Central memory CD8-positive, alpha-beta T cell (primary cell): ENCODE measurements at places on chromosomes 5 and 9.

- no peak for DNase-seq
These were observed 128.0 kb upstream of the GABRP start for GRCh38 chr5:170655476-170655875.

DNA sequence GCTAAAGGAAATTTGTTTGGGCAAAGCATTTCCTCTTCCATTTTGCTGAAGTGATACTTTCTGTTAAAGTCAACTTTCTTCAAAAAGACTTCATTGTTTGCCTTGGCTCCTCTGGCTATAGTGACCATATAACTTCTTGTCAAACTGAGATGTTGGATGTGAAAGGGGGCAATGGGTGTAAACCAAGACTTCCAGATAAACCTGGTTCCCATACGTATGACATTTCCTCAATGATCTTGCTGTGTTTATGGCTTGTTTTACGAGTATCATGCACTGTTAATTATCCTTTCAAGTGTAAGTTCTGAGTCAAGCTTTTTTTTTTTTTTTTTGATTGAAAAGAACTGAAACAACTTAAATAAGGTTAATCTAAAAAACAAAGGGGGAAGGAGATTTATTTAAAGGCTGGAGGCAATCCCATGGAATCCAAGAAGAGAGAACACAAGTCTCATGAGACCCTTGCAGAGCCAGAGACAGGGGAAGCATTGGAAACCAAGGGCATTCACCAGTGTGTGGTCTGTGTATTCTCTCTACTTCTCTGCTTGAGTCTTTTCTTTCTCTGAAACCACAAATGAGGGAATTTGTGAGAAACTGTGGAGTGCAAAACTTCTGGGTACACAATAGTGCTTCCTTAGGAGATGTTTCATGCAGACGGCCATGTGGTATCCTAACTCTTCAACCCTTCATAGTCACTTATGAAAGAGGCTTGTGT is 335.3 kb downstream of the RAB3C start:
- DNase-seq, result no peak

- no peak for DNase-seq
These were observed 1.4 kb downstream of the TMEFF1 start for GRCh38 chr9:100474082-100474923.

GRCh38 chr5:101785090-101785489 is 511.0 kb downstream of the SLCO4C1 start:
- no peak for DNase-seq

DNA sequence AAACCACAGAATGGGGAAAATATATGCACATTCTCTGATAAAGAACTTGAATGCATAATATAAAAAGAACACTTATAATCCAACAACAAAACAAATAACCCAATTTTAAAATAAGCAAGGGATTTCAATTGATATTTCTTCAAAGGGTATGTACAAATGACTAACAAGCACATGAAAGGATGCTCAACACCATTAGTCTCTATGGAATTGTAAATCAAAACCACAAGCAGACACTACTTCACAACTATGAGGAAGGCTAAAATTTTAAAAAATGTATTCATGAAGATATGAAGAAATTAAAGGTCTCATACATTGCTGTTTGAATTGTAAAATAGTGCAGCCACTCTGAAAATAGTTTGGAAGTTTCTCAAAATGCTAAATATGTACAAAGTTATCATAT is 78.9 kb upstream of the GAS1 start:
- no peak for DNase-seq

DNA sequence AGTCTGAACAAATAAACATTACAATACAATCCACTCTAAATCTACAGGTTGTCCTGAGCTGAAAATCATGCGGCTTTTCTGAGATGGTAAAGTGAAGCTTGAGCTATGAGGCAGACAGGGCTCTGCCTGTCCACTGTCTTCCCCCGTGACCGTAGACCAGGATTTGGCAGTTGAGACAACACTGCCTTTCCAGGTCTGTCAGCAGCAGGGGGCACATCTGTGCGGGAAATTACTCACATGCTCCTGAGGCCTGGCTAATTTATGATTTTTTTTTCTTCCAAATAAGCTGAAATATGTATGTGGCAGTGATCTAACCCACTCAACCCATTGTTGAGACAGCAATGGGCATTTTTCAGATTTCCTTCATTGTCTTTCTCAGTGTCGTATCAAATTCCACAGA is 307.9 kb downstream of the FBXL7 start:
- no peak for DNase-seq

GRCh38 chr5:163963881-163964280 is 458.5 kb downstream of the MAT2B start:
- no peak for DNase-seq

- DNase-seq, result no peak
These were observed 39.3 kb upstream of the DAB2 start for GRCh38 chr5:39464088-39464487.

DNA sequence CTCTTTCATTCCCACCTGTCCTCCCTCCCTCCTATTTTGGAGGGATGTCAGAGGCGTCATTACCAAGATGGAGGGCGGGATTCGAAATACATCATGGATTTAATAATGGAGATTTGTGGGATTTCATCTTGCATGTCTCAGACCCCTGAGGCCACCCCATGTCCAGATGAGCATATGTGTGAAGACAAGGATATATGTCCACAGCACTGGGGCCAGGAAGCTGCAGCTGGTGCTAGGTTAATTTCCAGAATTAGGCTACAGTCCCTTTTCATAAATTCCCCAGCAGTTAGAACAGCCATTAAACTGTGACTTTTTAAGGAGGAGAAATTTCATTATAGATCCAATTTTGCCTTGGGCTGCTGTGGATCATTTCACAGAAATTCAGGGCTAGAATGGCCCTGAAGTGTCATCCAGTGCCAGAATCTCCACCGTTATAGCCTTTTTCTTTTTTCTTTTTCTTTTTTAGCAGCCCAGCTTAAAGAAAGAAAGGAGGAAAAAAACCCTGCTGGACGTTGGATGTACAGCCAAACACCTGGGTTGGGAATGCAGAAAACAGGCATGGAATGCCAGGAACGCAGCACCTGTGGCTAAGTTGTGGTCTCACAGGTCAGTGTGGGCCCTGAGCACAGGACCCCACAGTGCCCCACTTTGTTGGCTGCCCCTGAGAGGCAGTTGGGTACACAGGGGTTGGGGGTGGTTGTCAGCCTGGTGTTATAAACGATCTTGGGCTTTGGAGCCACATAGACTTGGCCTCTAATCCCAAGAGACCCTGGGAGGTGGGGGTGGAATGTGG is 50.2 kb upstream of the CXCL14 start:
- DNase-seq, result no peak

DNA sequence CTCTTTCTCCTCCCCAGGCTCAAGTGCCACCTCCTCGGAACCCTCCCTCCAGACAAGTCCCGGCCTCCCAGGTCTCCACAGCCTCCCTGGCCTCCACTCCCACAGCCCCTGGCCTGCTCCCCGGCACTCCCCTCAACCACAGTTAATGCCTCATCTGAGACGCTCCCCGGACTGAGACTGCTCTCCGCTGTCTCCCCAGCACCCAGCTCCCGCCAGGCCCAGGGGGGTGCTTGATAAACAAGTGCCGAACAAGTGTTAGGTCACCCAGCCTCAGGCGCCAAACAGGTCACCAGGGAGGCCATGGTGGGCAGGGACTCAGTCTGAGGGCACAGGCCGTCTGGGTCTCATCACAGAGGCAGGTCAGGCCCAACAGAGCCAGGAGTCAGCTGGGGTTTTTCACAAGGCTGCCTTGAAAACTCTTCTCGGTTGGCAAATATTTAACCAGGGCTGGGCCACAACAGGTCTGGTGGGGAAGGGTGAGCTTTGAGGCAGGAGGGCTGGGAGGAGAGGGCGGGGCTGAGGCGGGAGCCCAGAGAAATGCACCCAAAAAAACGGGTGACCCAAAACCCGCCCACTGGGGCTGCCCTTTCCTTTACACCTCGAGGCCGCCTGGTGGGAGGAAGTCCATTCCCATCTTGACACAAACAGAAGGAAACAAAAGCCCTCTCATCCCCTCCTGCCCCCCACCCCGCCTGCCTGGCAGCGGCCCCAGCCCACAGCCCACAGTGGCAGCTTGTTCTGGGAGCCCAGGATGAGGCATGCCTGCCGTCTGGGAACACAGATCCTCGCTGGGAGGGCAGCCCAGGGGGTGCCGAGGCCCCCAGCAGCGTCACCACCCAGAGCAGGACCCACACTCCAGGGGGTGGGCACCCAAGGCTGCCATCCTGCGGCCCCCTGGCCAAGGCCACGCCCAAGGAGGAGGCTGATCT is 66.6 kb upstream of the STXBP1 start:
- DNase-seq, result no peak

DNA sequence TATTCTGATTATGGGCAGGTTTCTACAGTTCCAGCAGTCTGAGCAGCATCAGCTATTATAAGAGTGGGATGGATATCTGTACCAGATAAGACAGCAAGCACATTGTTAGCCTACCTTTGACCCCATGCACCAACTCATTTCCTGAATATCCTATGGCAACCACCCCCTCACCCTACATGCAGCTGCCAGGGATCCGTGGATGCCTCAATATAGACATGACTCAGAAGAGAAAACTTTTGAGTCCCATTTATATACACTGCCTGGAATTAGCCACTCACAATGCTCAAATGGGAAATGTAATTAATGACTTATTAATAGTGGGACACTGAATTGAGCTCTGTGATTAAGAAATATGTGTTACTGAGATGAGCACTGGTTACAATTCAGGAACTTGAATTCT is 124.4 kb downstream of the SSBP2 start:
- no peak for DNase-seq

- no peak for DNase-seq
These were observed 205.6 kb downstream of the ZNF462 start for GRCh38 chr9:107068581-107068980.

- DNase-seq, result no peak
These were observed 8.8 kb downstream of the GARNL3 start for GRCh38 chr9:127273326-127273725.

DNA sequence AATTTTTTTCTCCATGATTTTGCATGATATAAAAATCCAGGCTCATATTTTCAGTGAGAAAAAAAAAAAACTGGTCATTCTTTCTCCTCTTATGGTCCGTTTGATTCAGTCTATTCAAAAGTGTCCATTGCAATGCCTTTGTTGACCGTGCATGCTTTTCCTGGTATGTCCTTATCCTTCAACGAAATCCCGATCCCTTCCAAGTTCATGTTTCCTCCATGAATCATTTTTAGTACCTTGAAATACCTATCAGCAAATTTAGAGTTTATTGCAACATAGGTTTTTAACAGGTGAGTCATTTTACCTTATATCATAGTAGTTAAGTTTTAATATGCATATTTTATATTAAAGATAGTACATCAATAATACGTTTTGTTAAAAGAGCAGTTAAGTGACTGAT is 773.8 kb upstream of the CHD1 start:
- no peak for DNase-seq

- DNase-seq, result no peak
These were observed 369.0 kb upstream of the IRX4 start for GRCh38 chr5:2251751-2252150.

- no peak for DNase-seq
These were observed 19.4 kb downstream of the JAK2 start for GRCh38 chr9:5004481-5004880.

- DNase-seq, result no peak
These were observed 54.9 kb upstream of the GRAMD2B start for GRCh38 chr5:126368239-126368812.

DNA sequence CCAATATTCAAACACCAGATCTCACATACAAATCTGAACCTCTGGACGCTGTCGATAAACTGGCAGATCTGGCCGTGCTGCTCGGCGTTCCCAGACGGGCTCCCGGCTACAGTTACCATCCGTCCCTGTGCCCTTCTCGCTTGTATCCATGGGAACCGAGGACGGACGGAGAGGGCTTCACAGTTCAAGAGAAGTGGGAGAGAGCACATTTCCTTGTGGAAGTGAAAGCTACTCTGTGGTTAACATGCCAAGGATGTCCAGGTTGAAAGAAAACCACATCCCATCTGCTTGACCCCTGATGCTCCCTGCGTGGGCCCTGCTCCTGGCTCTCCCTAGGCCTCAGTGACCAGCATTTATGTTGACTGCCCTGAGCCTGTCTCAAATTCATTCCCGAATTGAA is 6.3 kb upstream of the DBN1 start:
- DNase-seq, result no peak

GRCh38 chr5:11719888-11720481 is 184.3 kb downstream of the CTNND2 start:
- DNase-seq, result no peak

DNA sequence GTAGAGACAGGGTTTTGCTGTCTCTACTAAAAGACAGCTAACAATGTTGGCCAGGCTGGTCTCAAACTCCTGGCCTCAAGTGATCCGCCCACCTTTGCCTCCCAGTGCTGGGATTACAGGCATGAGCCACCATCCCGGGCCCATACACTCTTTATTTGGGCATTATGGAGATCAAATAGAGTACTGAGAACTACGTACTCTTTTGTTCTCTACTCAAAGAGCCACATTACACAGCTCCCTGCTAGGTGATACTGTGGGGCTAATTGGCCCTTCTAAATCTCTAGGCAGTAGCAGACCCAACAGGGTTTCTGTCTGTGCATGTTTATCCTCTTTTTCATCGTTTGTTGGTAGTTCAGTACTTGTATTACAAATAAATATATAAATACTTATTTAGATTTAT is 16.1 kb downstream of the CKMT2 start:
- DNase-seq, result no peak

GRCh38 chr5:16567365-16567764 is 49.4 kb downstream of the RETREG1 start:
- no peak for DNase-seq

DNA sequence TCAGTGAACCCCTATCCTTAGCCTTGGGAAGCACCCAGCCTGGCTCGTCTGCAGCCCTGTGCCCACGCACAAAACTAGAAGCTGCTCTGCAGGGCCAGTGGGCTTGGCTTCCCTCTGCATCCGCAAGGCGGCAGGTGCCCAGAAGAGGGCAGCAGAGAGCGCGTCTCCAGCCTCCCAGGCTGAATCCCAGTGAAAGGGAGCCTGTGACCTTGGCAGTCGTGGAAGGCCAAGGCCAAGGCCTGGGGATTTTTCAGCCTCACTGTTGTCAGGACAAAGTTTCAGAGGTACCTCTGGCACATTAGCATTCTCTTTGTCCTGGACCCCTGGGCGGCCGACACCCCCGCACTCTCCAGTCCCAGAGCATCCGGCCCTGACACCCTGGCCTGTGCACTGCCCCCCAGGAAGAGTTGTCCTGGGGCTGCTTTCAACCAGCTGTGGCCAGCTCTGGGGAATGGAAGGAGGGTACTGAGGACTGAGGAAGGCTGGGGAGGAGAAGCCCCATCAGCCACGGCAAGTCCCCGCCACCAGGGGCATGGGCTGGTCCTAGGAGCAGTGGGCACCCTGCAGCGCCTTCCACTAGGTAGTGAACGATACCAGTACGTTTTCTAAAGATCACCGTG is 63.6 kb upstream of the IL17B start:
- peak; percentile 43 for DNase-seq

GRCh38 chr9:127053057-127053821 is 69.2 kb downstream of the ANGPTL2 start:
- DNase-seq, result no peak

GRCh38 chr5:36593867-36594266 is 12.5 kb upstream of the SLC1A3 start:
- no peak for DNase-seq
